Smooth muscle cell of bladder (primary cell): ENCODE measurements at places on chromosomes 5 and 9. TPM values are rescaled to one million over a fixed set of nuclear protein-coding genes. Genes with fewer than 3 reads are reported as not detected.

Gene ALDOB
- total RNA-seq: 0.09 TPM in 1 of 2 replicates, not detected in the other

Gene NMUR2
- total RNA-seq: not detected in 2 replicates

Gene SKIC3
- total RNA-seq: 131 and 145 TPM in 2 replicates

Gene TRUB2
- 17.5 and 18.0 TPM in 2 replicates for total RNA-seq

Gene OR1J2
- 0.14 TPM in 1 of 2 replicates, not detected in the other for total RNA-seq

Gene SEMA6A
- 0.43 and 0.74 TPM in 2 replicates for total RNA-seq

Gene ELOVL7
- total RNA-seq: under 0.01 and 0.09 TPM in 2 replicates

Gene CXCL14
- total RNA-seq: 0.14 and 0.37 TPM in 2 replicates

Gene RC3H2
- 31.1 and 38.4 TPM in 2 replicates for total RNA-seq

Gene SHB
- total RNA-seq: 9.7 and 14.2 TPM in 2 replicates

Gene WNT8A
- total RNA-seq: not detected in 2 replicates

Gene RNF183
- not detected in 2 replicates for total RNA-seq

Gene PRELID2
- 10.7 and 16.9 TPM in 2 replicates for total RNA-seq

Gene IFNA21
- total RNA-seq: not detected in 2 replicates

Gene CACNA1B
- total RNA-seq: under 0.01 and 0.09 TPM in 2 replicates

Gene ACOT12
- total RNA-seq: 0.74 and 2.1 TPM in 2 replicates

Gene HMMR
- total RNA-seq: 4.2 and 5.5 TPM in 2 replicates

Gene KCNT1
- total RNA-seq: not detected in 2 replicates

Gene GNAQ
- 22.3 and 30.0 TPM in 2 replicates for total RNA-seq

Gene LCN6
- not detected in 2 replicates for total RNA-seq

Gene HARS1
- 62.9 and 65.2 TPM in 2 replicates for total RNA-seq

Gene C5orf52
- total RNA-seq: not detected in 2 replicates

Gene NRARP
- total RNA-seq: 0.09 and 0.14 TPM in 2 replicates

Gene FUBP3
- 38.1 and 45.9 TPM in 2 replicates for total RNA-seq

Gene F2RL2
- 5.4 and 9.8 TPM in 2 replicates for total RNA-seq

Gene SPINK7
- not detected in 2 replicates for total RNA-seq

Gene TAF11L5
- not detected in 2 replicates for total RNA-seq

Gene RASGRF2
- total RNA-seq: 7.2 and 8.0 TPM in 2 replicates

Gene MARCHF3
- 48.4 and 73.0 TPM in 2 replicates for total RNA-seq

Gene CARD9
- total RNA-seq: 2.2 and 3.0 TPM in 2 replicates

Gene FLT4
- total RNA-seq: under 0.01 and 0.37 TPM in 2 replicates
